ENCODE measurements at places on chromosomes 13 and 19.

- DNase-seq, result no peak
Measured at GRCh38 chr13:35992964-35993363, 138.2 kb downstream of the DCLK1 start.

DNA sequence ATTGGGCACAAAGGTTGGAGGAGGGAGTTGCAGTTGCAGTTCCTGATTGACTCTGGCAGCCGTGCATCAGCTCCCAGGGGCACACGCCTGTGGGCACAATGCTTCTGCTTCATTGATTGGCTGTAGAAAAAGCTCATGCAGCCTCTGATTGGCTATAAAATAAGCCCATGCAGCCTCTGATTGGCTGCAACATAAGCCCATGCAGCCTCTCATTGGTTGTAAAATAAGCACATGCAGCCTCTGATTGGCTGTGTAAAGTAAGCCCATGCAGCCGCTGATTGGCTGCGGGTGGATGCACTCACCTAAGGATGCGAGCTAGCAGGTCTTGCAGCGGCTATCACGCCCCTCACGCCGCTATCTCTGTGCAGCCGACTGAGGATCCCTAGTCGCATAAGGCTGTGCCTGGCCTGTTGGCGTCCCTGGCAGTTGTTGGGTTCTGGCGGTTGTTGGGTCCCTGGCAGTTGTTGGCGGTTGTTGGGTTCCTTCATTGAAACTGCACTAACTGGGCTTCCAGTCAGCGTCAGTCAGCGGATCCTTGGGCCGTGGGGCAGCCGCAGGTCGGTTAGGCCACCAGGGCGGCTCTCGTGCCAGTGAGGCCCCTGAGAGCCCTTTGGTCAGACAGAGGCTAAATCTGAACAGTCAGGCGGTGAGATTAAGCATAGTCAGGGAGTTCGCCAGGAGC lies at the start of gene SIGLECL1:
Gene SIGLECL1 (plus strand): TSS at position 295 of the 682 bp plus-strand sequence. CDS start 12,993 bp downstream, outside the sequence.
- no peak for DNase-seq

DNA sequence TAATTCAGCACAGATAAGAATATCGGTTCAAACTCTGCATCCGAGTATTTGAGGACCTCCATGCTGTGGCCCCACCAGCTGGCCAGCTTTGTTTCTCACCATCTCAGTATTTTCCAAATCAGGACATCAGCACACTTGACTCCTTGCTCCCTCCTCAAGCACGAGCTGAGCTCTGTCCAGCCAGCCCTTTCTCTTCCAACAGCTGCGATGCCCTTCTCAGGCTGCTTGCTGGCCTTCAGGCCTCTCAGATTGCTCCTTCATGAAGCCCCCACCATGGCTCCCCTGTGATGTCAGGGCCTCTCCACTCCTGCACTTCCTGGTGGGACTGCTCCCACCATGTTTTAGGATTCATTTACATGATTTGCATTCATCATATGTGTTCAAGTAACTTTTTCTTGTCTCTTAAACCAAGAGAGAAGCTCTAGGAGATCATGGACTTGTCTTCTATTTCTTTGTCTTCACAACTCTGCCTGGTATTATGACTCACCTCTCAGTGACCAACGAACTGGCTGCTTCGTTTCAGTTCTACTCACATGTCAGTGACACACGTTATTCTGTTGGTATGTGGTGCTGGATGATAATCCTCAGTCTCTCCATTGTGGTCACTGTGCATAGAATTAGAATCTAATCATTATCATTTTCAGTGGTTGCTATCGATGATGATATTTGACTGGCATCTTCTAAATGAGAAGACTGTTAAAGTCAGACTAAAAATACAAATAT lies 471.7 kb downstream of the EFNB2 start:
- DNase-seq, result no peak

- DNase-seq, result no peak
Measured at GRCh38 chr13:19601749-19602725, 31.4 kb upstream of the MPHOSPH8 start.

GRCh38 chr13:98348466-98349200 lies 171.6 kb upstream of the RNF113B start:
- DNase-seq, result no peak

GRCh38 chr13:111389621-111390521 lies 69.4 kb downstream of the TEX29 start:
- no peak for DNase-seq

DNA sequence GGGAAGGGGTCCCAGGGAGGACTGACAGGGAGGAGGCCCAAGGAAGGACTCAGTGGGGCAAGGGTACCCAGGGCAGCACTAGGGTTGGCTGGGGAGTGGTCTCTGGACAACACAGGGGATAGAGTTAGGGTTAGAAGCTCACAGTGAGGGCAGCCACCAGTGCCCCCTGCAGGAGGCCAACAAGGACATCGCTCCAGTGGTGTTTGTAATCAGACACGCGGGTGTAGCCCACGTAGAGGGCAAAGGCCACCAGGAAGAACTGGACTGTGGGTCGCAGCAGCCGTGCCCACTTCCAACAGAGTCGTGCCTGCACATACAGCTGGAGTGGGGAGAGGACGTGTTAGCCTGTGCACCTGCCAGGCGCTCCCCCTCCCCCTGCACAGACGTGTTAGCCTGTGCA lies 9.2 kb downstream of the PLPP2 start:
- DNase-seq, result no peak

GRCh38 chr19:6779206-6779605 lies 6.7 kb downstream of the VAV1 start:
- DNase-seq, result no peak

DNA sequence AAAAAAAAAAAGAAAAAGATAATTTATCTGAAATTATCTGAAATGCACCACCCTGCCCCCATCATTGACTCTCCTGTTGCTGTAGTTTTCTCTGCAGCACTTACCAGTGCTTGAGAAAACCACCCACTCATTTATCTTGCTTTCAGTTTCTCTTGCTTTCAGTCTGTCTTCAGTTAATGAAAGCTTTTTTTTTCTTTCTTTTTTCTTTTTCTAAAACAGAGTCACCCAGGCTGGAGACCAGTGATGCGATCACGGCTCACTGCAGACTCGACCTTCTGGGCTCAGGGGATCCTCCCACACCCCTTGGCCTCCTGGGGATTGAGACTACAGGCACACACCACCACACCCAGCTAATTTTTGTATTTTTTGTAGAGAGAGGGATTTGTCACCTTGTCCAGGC lies 4.3 kb upstream of the ACP5 start:
- no peak for DNase-seq

DNA sequence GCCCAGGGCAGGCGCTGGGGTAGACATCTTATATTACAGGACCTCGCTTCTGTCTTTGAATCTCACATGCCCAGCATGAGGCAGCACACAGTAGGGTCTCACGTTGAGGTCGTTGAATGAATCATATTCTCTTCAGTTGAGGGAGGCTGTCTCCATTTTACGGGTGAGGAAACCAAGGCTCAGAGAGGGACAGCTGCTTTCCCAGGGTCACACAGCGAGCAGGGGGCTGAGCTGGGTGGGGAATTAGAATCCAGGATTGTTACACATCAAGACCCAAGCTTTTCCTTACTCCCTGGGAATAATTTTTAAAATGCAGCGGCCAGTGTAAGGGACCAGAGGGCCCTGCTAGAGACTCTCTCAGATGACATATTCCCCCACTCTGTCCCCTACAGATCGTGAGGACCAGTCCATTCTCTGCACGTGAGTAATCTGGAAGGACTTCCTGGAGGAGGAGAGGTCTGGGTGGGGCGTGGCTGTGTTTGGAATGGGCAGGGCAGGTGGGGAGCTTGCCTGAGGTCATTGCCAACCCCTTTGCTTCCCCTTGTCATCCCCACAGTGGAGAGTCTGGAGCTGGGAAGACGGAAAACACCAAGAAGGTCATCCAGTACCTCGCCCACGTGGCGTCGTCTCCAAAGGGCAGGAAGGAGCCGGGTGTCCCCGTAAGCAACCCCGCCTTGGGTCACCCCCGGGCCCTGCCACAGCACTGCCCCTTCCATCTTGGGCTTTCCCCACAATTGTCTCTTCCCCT lies 19.4 kb downstream of the MYH14 start:
- no peak for DNase-seq

All from HFF-Myc (cell line).